ENCODE measurements at places on chromosomes 7 and 10.

GRCh38 chr10:91665842-91666241 is 33.0 kb upstream of the PPP1R3C start:
- no peak for DNase-seq

GRCh38 chr10:57314046-57314445 is 953.0 kb upstream of the ZWINT start:
- no peak for DNase-seq

DNA sequence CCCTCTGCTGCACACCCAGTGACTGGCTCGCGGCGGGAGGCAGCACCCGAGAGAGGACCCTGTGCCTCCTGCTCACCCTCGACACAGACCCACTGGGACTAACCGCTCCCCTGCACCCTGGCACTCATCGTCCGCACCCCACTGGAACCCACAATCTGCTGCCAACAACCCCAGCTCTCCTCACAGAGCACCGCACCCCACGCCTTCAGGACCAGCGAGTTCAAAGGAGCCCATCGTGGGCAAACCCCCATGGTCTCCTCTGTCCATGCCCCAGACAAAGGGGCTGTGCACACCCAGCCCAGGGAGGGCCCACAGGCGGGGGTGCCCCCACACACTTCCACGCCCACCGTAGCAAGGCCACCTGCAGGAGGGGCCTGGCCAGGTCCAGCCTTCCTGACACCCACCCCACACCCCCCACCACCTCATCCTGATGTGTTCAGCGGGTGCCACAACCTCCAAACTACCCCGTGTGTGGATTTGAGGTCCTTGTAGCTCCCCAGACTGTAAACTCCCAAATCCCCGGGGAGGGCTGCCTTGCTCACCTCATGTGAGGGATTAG is 14.0 kb downstream of the RASGEF1A start:
- DNase-seq, result peak; percentile 16

DNA sequence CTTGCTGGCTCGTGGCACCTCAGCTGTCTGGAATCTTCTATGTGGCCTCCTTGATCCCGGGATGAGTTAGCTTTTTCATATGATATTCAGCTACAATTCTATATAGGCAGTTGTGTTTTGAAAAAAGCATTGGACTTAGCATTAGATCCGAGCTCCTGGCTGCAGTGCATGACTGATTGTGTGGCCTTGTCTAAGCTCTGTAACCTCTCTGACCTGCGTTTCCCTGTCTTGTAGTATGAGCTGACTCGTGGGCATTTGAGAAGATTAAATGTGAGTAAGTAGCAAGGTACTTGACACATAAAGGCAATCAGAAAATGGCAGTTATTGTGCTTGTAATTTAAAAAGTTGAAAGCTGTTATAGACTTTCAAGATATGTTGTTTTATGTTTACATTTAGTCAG is 85.9 kb downstream of the CCNY start:
- DNase-seq, result no peak

DNA sequence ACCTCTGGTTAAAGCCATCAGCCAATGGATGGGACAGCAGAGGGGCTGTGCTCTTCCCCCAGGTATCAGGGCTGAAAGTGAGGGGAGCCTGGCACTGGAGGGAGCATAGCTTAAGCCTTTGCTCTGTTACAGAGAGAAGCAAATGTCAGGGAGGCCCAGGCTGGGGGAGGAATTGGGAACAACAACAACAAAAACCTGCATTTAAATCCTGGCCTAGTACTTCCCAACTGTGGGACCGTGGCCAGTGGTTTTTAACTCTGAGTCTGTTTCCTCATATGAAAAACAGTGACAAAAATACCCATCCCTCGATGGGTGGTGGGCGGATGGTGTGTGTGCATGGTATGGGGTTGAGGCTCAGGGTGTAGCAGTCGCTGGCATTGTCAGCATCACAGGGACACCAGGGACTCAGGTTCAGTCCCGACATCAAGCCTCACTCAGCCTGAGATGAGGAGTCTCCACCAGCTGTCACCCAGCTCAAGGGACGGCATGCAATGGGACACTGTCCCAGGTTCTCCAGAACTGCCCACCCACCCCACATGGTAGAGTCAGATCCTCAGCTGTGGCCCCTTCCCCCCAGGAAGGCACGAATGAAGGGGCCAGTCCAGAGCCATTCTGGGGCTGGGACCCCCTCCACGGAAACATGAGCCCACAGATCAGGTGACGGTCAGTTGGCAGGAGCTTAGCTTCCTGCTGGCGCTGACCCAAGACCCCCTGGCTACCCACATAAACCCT is 74.5 kb downstream of the AFAP1L2 start:
- DNase-seq, result no peak

- DNase-seq, result no peak
Observed at GRCh38 chr7:4612939-4613841, 68.9 kb upstream of the FOXK1 start.

- no peak for DNase-seq
Observed at GRCh38 chr7:65974191-65974801, 7.7 kb downstream of the GUSB start.

DNA sequence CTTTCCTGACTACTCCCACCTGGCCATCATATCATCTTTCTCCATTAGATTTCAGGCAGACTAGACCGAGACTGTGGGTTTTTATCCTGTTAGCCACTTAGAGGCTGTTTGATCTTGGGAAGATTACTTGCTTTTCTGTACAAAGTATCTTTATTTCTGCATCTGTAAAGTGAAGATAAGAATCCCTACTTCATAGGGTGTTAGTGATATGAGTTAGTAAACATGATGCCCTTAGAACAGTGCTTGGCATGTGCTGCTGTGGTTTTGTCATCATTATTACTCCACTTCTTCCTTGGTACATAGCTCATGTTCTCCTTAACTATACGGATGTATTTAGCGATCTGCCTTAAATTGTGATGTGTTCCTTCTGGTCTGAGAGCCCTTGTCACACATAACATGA is 165.2 kb downstream of the AUTS2 start:
- no peak for DNase-seq

- DNase-seq, result no peak
Observed at GRCh38 chr10:71292624-71293445, 26.2 kb upstream of the SLC29A3 start.

- no peak for DNase-seq
Observed at GRCh38 chr10:94890264-94891022, 48.0 kb upstream of the CYP2C9 start.

DNA sequence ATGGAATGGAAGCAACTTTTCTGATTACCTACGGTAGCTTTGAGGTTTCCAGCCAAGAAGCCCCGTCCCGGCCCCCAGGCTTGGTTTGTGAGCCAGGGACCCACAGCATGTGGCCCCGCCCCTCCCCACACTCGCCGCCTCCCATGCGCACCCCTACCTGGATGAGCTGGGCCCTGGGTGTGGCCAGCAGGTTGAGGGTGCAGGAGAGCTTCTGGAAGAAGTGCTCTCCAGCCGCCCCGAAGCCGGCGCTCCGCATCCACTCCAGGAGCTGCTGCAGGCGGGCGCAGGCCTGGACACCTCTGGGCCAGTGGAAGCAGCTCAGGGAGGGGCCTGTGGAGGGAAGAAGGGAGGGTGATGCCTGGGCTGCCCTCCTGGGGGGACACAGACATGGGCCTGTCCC is 39.7 kb downstream of the AP5Z1 start:
- no peak for DNase-seq

- DNase-seq, result no peak
Observed at GRCh38 chr7:142010952-142011548, 15.4 kb downstream of the MGAM start.

DNA sequence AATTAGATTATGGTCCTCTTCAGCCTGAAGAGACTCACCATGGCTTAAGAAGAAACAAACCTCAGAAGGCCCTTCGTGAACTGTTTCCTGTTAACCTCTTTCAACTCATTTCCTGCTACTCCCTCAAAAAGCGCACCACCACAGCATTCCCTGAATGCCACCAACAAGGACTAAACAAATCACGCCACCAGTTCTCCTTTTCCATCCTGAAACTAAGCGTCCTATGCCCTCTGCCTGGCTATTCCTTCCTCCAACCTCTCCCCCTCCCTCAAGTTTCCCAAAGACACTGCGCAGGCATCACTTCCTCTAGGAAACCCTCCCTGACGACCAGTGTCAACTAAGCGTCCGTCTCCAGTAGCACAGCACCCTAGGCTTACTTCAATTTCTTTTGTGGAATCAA is 12.0 kb downstream of the YWHAG start:
- no peak for DNase-seq

DNA sequence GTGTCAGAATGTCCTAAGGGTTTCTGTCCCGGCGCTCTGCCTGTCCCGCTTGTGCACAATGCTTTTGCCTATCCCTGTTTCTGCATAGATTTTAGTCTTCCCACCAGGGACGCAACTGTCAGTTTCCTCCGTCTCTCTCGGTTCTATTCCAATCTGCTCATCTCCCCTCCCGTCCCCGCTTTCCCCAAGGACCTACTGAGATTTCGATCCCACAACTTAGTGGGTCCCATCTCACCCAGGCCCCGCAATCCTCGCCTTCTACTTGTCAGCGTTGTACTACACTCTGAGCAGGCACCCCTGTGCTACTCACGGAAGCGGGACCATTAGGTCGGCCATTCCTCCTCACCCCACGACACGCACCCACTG is 519 bp upstream of the ZNF655 start:
- no peak for DNase-seq

GRCh38 chr10:80275135-80275498 is 14.3 kb downstream of the MAT1A start:
- no peak for DNase-seq

- DNase-seq, result no peak
Observed at GRCh38 chr7:137480824-137481365, 137.4 kb upstream of the PTN start.

- no peak for DNase-seq
Observed at GRCh38 chr10:80068270-80068669, 10.2 kb upstream of the TMEM254 start.

DNA sequence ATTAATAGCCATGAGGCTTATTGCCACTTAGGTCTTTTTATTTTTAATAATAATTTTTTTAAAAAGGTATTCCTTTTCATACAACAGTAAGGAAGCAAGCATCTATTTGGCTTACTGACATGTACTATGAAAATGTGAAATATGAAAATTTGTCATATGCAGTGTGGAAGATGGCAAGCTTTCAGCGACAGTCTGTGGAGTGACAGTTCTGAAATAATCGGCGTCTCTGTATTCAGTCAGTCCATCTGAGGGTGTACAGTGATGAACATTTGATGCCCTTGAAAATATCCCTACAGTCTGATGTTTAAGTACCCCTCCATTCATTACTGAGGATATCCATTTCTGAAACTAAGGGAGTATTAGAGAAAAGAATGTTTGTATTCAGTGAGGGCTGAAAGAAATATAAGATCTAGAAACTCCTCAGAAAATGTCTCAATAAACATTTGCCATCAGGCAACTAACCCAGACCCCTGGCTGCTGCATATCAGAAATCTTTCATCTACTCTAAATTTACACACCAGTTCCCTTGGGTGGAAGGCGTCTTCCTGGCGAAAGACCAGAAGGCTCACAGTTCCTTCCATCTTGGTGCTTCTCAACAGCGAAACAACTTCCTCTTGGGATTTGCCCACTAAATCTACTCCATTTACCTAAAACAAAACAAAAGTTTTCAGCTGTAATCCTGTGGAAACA is 440.6 kb downstream of the PARD3 start:
- no peak for DNase-seq

- DNase-seq, result no peak
Observed at GRCh38 chr7:2729893-2730716, 42.1 kb downstream of the AMZ1 start.

DNA sequence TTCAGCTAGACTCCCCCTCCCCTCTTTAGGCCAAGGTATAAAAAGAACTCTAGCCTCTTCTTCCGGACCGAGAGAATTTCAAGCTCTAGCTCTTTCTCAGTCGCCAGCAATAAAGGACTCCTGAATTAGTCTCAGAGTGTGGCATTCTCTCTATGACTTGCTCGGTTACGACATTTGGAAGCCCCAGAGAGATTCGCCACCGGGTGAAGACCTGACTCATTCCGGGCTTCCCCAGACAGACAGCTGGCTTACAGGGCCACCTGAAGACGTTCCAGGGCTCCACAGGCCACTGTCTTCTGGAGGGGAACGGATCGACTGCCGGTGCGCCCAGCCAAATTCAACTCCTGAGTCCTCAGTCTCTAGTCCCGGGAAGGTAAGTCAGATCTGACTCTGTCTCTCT is at the start of gene AKR1B15:
Gene AKR1B15, plus strand, starts transcription at position 234 of the 400 bp plus-strand sequence. CDS start 15,510 bp downstream, outside the sequence.
- no peak for DNase-seq

GRCh38 chr10:129769381-129770116 is 194.5 kb downstream of the EBF3 start:
- DNase-seq, result no peak

GRCh38 chr7:158406364-158406763 is 181.3 kb downstream of the PTPRN2 start:
- no peak for DNase-seq

GRCh38 chr10:123639131-123639530 is 27.0 kb upstream of the GPR26 start:
- no peak for DNase-seq

- no peak for DNase-seq
Observed at GRCh38 chr10:76334255-76334654, 902.8 kb downstream of the LRMDA start.

DNA sequence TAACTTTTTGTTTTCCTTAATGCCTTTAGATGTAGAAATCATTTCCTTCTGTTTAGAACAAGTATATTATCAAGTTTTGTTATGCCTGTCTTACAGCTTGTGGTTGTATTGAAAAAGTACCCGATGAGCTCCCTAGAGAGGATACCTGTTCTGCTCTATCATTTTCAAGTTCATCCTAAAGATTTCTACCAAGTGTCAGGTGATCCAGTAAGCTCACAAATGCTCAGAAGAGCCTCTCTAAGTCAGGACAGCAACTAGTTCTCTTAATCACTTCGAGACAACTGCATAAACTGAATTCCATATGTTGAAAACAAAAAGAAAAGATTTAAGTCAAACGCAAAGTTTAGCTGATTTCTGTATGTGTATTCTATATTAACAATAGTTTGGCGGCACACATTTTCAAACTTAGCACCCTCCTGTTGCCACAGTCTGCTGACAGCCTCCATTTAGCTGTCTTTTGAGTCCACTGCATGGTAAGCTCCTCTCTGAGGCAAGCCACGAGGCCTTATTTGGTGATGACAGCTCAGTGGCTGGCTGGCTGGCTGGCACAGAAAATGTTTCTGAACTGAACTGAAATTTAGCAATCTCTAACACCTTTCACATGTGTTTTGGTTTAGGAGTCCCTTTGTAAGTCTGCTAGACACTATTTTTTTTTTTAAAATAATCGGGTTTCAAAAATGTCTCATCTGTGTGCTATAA is 59.4 kb downstream of the SEMA3C start:
- DNase-seq, result no peak

GRCh38 chr7:80372415-80372814 is 139.4 kb downstream of the GNAT3 start:
- DNase-seq, result no peak

DNA sequence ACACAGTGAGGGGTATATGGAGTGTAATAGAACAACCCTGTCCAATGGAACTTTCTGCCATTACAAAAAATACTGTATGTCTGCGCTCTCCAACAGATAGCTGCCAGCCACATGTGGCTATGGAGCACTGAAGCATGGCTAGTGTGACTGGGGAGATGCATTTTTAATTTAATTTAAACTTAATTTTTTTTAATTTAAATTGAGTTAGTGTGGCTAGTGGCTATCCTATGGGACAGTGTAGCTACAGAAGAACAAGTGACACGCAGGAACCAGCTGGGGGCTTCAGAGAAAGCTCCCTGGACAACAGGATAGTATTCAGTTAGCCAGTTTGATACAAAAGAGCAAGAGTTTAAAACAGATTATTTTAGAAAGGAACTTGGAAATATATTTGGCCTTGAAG is 408.0 kb downstream of the THSD7A start:
- no peak for DNase-seq
